ENCODE measurements at places on chromosomes 11 and 22. TPM values are rescaled to one million over a fixed set of nuclear protein-coding genes. Genes with fewer than 3 reads are reported as not detected.
A peak's percentile ranks its signal among the peaks of the same experiment; 100 is the strongest.

The MS4A3 gene
- total RNA-seq = not detected

The GDPD5 gene
- 24.3 TPM for total RNA-seq

The KLHL35 gene
- 1.4 TPM for total RNA-seq

- H3K36me3 ChIP-seq = no peaks in the 10 kb centered on the region
- H3K4me1 ChIP-seq = no peaks in the 10 kb centered on the region
- no peak for DNase-seq
- no peak overlapping the region for H3K27ac ChIP-seq
Measured at GRCh38 chr11:70877151-70877550, 375.2 kb downstream of the SHANK2 start.

The CABP4 gene
- total RNA-seq = not detected

The CCDC82 gene
- total RNA-seq = 12.0 TPM

The SYT13 gene
- total RNA-seq = 15.4 TPM

The FJX1 gene
- total RNA-seq = 2.8 TPM

The GDPD4 gene
- not detected for total RNA-seq

GRCh38 chr11:111945198-111945597 lies 8.1 kb downstream of the DIXDC1 start:
- no peak for DNase-seq
- H3K4me3 ChIP-seq = no peak overlapping the region
- H3K4me1 ChIP-seq = no peaks in the 10 kb centered on the region
- H3K27me3 ChIP-seq = no peaks in the 10 kb centered on the region

DNA sequence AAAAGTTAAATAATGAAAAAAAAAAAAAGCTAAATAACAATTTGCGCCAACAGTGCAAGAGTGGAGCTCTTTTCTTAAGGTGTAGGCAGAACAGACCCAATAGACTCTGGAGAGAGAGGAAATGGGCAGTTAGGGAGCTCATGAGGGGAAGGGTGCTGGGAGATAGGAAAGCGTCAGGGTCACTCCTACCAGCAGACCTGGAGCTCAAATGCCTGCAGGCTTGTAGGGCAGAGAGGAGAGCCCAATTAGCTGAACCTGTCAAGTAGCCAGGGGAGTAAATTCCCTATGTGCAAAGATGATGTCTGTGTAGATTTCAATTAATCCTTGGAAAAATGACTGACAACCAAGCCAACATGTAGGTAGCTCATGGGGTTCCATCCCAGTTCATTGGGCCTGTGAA lies 73.0 kb downstream of the RAB30 start:
- no peaks in the 10 kb centered on the region for H3K27me3 ChIP-seq
- DNase-seq = no peak
- H3K4me1 ChIP-seq = no peaks in the 10 kb centered on the region
- no peak overlapping the region for H3K27ac ChIP-seq

The OR52N4 gene
- not detected for total RNA-seq

DNA sequence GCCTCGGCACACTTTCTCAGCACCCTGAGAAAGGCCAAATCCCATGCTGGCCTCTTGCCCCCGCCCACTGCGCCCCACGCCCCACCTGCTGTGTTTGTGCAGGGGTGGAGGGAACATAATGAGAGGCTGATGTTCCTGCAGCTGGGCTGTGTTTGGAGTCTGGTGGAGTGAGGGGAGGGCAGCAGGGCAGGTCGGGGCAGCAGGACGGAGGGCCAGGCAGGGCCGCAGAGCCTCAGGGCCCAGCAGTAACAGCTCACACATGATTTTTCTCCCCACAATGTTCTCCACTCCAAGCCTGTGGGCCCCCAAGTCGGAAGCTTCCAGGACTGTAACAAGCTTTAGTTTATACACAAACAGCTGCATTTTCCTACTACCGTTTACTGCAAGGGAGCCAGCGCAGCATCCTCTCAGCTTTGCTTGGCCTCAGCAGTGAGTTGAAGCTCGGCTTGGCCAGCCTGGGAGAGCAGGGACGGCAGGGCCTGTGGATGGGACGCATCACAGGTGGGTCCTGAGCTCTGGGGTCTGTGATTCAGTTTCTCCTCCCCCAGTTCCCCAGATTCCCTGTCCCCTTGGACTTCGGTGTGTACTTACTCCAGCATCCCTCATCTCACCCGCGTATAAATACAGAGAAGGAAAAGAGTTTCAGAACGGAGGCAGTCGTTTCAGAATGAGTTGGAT lies 51.0 kb downstream of the RPUSD4 start:
- no peaks in the 10 kb centered on the region for H3K27me3 ChIP-seq
- no peaks in the 10 kb centered on the region for H3K4me1 ChIP-seq
- DNase-seq = no peak
- no peak overlapping the region for H3K4me3 ChIP-seq
- H3K36me3 ChIP-seq = no peaks in the 10 kb centered on the region

The CNGA4 gene
- total RNA-seq = 0.24 TPM

DNA sequence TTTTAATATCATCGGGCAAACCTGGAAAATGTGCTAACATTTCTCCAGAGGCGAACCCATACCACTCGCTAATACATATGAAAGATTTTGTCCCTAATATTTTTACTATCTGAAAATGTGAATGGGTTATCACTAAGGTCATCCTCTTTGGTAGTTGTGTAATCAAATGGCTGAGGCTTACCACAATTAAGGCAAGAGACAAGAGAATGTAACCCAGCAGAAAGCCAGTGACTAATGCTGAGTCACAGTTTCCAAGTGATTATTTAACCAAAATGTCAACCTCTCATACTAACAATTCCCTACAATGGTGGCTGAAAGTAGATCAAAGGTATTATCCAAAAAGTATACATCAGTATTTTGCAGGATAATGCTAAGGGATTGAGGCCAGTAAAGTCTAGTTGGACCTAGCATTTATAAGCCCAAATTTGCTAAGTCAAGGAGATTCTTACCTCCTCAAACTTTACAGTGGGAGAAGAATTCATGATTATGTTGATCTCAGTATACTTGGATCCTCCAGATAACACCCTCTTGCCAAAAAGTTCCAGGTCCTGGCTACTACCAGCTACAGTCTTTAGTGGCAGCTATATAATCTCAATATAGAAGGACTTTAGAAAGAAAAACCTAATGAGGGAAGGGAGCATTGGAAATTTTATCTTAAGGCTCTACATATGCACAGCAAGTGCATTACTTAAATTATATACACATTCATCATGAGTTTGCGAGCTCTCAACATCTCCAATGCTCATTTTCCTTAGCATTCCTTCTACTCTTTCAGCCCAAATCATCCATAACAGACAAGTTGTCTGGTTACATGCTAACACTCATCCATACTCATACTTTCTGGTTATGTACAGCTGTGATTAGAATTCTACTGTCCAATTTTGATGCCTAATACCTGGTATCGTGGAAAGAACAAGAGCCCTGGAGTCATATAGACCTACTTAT lies 25.4 kb downstream of the SIK3 start:
- no peaks in the 10 kb centered on the region for H3K36me3 ChIP-seq
- H3K4me3 ChIP-seq = no peak overlapping the region
- H3K4me1 ChIP-seq = peaks cover 14% of the 10 kb centered on the region
- H3K27me3 ChIP-seq = no peaks in the 10 kb centered on the region
- H3K27ac ChIP-seq = no peak overlapping the region
- no peak for DNase-seq

The GVQW3 gene
- total RNA-seq = 9.1 TPM

GRCh38 chr22:46355369-46355995 lies 20.0 kb downstream of the TRMU start:
- DNase-seq = peak; percentile 72
- no peak overlapping the region for H3K4me3 ChIP-seq
- no peaks in the 10 kb centered on the region for H3K27me3 ChIP-seq
- peaks cover 15% of the 10 kb centered on the region for H3K36me3 ChIP-seq
- no peak overlapping the region for H3K27ac ChIP-seq

- no peaks in the 10 kb centered on the region for H3K4me1 ChIP-seq
- H3K27me3 ChIP-seq = no peaks in the 10 kb centered on the region
- no peaks in the 10 kb centered on the region for H3K36me3 ChIP-seq
- H3K27ac ChIP-seq = no peak overlapping the region
- DNase-seq = no peak
- no peak overlapping the region for H3K4me3 ChIP-seq
Measured at GRCh38 chr11:130031056-130031455, 28.4 kb upstream of the PRDM10 start.

- no peak for DNase-seq
- H3K27me3 ChIP-seq = no peaks in the 10 kb centered on the region
- no peaks in the 10 kb centered on the region for H3K36me3 ChIP-seq
- peaks cover 10% of the 10 kb centered on the region for H3K4me1 ChIP-seq
- H3K4me3 ChIP-seq = no peak overlapping the region
Measured at GRCh38 chr11:111776398-111777093, 10.4 kb upstream of the PPP2R1B start.

The LRRC32 gene
- total RNA-seq = 26.0 TPM

Measured in pancreas (tissue), 10 donors.